ENCODE measurements at places on chromosomes 1 and 21.

- DNase-seq: peak; percentile 59
Measured at GRCh38 chr1:169460191-169460833, 25.4 kb downstream of the SLC19A2 start.

- DNase-seq: no peak
Measured at GRCh38 chr1:154689083-154689482, 81.1 kb upstream of the ADAR start.

DNA sequence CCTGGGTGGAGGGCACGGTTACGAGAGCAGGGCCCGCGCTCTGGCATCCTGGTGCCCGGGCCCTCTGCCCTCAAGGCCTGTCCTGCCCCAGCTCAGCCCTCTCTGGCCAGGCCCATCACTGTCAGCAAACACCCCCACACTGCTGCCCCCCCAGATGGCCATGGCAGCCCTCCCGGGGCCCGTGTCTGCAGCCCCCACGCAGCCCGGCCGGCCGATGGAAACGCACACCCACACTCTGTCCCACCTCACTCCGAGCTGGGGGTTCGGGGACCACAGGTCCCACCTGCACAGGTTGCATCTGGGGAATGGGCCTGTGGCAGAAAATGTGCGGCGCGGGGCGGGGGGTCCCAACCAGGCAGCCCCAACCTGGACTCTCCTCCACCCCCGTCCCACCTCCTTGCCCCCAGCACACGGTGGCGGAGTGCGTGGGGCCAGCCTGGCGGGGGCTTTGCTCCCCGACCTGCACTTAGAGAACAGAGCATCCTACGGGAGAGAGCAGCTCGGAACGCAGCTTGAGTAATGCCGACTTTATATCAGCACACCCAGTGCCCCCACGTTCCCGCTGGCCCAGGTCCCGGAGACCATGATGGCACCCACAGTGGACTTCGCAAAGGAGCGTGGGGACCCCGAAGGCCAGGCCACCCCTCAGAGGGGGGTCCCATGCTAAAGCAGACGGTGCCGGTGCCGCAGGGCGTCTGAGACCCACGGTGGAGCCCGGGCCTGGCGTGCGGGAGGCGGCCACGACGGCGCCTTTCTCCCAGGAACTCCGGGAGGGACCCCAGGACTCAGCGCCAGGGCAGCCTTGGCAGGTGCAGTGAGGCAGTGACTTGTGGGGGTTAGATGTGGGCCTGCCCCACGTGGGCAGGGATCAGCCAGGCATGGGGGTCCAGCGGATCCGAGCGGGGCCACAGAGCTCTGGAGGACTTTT is 7.5 kb upstream of the RNF223 start:
- DNase-seq: no peak

- DNase-seq: peak; percentile 90
Measured at GRCh38 chr1:211579440-211580302, 710 bp upstream of the SLC30A1 start.

GRCh38 chr1:234608911-234609690 is 877 bp downstream of the IRF2BP2 start:
- DNase-seq: peak; percentile 75

GRCh38 chr1:75600781-75601180 is 10.1 kb downstream of the SLC44A5 start:
- no peak for DNase-seq

- DNase-seq: no peak
Measured at GRCh38 chr1:167387251-167387910, 130.9 kb downstream of the CD247 start.

DNA sequence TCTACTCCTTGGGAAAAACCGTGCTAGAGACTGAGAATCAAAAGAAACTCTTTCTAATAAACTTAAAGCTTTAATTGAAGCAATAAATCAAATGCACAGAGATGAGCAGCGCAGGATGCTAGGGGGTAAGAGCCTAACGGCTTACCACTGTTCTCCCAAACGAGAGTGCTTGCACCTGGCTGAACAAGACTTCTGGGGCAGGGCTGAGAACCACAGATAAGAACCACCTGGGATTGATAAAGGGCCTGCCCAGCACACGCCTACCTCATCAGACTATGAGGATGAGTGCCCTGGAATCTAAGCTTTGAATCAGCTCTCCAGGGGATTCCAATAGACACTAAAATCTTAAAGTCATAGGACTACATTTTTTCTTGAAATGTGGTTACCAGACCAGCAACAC is 43.3 kb downstream of the KRTAP19-8 start:
- DNase-seq: no peak

GRCh38 chr1:118084400-118084799 is 100.6 kb downstream of the SPAG17 start:
- no peak for DNase-seq

DNA sequence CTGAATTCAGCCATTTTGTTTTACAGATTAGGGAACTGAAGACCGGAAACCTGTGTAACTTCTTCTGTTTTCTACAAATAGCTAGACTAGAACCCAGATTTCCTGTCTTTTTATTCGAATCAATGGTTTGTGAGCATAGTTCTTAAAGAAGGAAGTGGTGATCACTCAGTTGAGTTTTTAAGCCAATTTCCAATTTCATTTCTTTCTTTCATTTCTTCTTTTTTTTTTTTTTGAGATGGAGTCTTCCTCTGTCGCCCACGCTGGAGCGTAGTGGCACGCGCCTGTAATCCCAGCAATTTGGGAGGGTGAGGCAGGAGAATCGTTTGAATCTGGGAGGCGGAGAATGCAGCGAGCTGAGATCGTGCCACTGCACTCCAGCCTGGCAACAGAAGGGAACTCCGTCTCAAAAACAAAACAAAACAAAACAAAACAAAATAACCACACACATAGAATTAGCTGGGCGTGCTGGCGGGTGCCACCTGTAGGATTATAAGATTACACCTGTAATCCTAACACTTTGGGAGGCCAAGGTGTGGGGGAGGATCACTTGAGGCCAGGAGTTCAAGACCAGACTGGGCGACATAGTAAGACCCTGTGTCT is 3.0 kb upstream of the MDM4 start:
- peak; percentile 78 for DNase-seq

- DNase-seq: no peak
Measured at GRCh38 chr1:160813215-160813614, 17.2 kb downstream of the LY9 start.

DNA sequence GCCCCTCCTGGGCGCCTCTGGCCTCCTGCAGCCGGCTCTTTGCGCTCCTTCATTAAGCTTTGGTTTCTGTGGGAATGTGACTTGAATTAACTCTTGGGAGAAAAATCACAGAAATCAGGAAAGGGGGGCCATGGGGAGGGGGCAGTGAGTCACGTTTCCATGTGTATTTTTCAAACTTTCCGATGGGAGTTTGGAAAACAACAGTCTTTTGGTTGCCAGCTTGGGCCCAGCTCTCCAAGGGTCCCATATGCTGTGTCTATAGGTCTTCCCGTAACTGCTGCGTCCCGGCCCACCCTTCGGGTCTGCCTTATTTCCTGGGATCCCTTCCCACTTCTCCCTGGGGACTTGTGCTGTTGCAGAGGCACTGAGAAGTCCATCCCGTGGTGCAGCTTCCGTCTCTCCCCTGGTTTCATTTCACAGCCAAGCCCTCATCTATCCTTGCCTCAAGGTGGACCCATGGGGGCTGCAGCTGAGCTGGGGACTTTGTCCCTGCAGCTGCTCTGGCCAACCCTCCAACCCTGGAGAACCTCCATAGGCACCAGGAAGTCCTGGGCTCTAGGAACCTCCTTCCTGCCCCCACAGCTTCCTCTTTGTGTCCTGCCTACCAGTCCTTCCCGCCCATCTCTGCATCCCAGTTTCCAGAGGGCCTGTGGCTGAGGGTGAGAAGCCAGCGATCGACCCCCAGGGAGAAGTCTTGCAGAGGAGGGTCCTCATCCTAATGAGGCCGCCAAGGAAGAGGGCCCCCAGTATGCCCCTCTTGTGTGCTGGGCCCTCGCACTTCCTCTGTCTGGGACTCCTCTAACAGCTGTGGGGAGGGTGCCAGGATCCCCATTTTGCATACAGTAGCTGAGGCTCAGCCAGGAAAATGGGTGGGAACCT is 11.6 kb upstream of the LMNA start:
- DNase-seq: no peak

- DNase-seq: no peak
Measured at GRCh38 chr1:73784026-73784425, 413.9 kb downstream of the LRRIQ3 start.

- peak; percentile 75 for DNase-seq
Measured at GRCh38 chr1:206472454-206472853, 2.2 kb downstream of the IKBKE start.

- DNase-seq: no peak
Measured at GRCh38 chr1:147214842-147215539, 10.1 kb downstream of the FMO5 start.

DNA sequence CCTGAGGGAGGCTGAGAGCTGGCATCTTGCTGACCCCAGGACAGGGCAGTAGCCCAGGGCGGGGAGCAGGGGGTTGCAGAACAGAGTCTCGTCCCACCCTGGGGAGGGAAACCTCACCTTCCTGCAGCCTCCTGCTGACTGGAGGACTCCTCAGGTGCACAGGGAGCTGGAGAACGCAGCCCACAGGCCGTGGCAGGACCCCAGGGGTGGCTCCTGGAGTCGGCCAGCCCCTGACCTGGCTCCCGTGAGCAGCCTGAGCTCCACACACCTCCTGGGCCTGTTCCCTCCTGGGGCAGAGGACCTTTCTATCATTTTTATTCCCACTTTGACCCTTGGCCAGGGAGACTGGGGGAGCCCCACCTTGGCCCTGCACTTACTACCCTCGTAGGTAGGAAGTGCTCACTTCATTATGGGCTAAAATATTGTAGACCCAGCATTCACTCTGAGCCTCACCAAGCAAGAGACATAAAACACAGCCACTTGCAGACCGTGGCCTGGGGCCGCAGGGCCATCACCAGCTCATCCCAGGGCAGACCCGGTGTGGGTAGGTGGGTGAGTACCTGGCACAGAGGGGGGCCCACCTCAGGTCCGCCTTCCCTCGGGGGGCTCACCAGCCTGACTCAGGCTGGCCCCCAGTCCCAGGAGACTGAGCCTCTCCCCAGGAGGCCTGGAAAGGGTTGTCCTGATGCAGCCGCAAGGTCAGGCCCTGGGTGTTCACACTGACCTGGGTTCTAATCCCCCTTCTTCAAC is 287.3 kb upstream of the VAMP3 start:
- DNase-seq: no peak

DNA sequence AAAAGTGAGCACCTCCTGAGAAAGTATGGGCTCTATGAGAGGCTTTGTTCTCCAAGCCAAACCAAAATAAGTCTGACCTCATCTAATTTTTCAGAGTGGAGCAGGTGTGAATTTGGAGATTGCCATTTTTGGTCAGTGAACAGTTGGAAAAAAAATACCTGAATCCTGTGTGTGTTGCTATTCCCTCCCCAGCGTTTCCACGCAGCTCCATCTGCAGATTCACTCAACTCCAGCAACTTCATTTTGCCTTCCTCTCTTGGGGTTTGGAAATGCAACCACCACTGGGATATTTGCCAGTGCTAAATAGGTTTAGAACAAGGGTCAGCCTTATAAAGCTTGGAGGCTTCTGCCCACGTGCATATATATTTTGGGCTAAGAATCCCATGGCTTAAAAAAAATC is 11.2 kb downstream of the CASQ2 start:
- DNase-seq: no peak

- DNase-seq: no peak
Measured at GRCh38 chr1:214454569-214455396, 96.6 kb downstream of the PTPN14 start.

- DNase-seq: peak; percentile 28
Measured at GRCh38 chr21:46115441-46116188, 17.7 kb downstream of the COL6A2 start.

DNA sequence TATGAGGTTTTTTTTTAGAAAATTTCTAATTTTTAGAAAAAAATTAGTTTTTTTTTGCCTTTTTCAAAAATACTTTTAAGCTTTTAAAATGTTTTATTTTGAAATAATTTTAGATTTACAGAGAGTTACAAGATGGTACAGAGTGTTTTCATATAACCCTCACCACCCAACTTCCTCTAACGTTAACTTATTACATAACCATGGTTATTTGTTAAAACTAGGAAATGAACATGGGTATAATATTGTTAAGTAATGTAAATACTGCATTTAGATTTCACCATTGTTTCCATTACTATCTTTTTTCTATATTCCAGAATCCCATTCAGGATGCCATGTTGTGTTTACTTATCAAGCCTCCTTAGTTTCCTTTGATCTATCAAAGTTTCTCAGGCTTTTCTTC is 45.2 kb upstream of the ST6GALNAC3 start:
- no peak for DNase-seq
